ENCODE measurements at places on chromosomes 3 and 15.

GRCh38 chr3:23991683-23992628 lies 46.9 kb downstream of the NR1D2 start:
- DNase-seq = no peak

GRCh38 chr15:87943626-87944025 lies 312.9 kb downstream of the NTRK3 start:
- DNase-seq = no peak

DNA sequence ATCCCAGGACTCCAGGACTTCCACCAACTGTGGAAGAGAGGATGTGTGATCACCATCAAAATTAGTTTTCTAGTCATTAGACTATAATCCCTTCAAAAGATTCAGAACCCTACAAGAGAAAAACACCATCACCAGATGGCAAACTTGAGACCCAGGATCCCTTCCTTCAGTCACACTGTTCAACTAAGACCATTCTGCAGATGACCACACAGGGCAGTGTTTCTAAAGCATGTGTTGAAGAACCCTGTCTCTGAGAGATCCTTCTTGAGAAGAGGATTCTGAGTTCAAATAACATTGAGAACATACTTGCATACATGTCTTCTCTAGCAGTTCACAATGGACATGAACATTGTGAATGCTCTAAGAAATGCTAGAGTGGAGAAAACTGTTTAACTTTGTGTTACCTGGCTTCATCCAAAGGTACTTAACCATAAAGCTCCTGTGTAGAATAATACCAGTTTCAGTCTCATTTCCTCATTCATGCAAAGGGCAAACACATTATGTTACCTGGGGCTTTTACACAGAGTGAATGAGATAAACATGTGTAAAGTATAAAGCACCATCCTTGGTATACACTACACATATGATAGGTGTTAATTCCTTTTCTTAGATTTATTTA lies 2.4 kb upstream of the ADGRG7 start:
- no peak for DNase-seq

DNA sequence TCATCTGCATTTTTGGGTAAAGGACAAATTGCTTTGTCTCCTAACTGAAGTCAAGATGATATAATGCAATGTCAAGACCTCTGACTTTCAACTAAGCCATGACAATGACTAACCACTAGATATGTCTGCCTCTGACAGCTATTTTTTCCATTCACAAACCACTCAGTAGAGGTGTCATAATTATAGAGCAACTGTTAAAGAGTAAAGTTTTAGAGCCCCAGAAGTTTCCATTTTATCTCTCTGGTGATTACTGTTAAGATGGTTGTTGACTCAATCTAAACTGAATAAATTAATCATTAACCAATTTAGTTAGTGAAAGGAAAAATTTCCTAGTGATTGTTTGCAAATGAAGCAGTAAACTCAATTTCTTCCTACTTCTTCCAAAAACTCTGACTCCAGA lies 779.9 kb downstream of the GRM7 start:
- DNase-seq = no peak

- no peak for DNase-seq
Observed at GRCh38 chr3:89628856-89629670, 521.6 kb downstream of the EPHA3 start.

- DNase-seq = peak; percentile 32
Observed at GRCh38 chr3:142279965-142280590, 54.7 kb upstream of the GK5 start.

- DNase-seq = no peak
Observed at GRCh38 chr3:194129581-194130133, 6.3 kb upstream of the HES1 start.

GRCh38 chr3:149095487-149095886 lies 9.2 kb upstream of the HLTF start:
- no peak for DNase-seq

DNA sequence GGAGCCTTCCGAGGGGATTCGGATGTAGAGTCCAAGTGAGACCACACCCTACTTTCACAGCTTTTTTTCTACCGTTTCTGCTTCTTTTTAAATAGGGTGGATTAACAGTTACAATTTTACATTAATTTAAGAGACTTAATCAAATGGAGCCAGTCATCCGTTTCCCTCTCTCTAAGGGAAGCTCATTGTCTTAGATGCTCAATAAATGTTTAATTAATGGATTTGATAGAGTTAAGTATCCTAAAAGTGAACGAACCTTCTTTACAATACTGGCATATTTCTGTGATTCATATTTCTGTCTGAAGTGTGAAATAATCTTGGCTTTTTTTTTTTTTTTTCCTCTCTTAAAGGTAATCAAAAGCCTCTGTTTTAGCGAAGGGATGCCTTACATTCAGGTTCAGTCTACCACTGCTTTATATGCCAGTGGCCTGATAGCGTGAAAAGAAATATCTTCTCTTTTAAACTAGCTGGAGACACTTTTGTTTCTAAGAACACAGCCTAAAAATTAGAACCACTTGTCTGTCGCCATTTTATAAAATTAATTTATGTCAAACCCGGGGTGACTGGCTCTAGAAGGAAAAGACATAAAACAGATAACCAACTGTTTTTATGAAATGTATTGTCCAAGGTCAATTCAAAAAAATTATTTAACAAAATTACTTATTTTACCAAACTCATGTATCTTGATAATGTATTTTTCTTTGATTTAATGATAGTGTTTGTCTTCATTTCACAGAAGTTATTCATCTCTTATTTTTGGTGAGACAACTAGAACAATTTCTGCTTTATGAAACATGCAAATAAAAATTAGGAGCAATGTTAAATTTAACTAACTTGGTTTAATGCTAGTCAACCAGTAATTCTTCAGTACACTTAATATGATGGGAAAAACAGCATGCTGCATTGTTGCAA lies 2.5 kb upstream of the CTNNB1 start:
- DNase-seq = no peak

GRCh38 chr15:63027646-63028045 lies 14.9 kb upstream of the TPM1 start:
- no peak for DNase-seq

DNA sequence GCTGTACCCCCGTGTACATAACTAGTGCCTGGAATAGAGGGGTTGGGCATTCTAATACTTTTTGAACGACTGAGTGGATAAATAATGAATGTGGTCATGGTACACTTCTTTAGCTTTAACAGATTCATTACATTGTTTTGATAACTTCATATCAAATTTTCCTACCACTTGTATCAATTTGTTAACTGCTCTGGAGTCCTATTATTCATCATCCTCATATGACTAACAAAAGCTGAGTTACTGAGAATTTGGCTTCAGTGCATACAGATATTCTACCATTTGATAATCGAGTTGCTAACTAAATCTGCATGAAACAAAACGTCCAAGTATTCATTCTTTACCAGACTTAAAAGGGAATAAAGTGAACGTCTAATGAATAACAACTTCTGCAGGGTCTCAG lies 31.7 kb downstream of the FRMD5 start:
- DNase-seq = no peak

GRCh38 chr3:107850681-107851080 lies 240.2 kb downstream of the CD47 start:
- no peak for DNase-seq

DNA sequence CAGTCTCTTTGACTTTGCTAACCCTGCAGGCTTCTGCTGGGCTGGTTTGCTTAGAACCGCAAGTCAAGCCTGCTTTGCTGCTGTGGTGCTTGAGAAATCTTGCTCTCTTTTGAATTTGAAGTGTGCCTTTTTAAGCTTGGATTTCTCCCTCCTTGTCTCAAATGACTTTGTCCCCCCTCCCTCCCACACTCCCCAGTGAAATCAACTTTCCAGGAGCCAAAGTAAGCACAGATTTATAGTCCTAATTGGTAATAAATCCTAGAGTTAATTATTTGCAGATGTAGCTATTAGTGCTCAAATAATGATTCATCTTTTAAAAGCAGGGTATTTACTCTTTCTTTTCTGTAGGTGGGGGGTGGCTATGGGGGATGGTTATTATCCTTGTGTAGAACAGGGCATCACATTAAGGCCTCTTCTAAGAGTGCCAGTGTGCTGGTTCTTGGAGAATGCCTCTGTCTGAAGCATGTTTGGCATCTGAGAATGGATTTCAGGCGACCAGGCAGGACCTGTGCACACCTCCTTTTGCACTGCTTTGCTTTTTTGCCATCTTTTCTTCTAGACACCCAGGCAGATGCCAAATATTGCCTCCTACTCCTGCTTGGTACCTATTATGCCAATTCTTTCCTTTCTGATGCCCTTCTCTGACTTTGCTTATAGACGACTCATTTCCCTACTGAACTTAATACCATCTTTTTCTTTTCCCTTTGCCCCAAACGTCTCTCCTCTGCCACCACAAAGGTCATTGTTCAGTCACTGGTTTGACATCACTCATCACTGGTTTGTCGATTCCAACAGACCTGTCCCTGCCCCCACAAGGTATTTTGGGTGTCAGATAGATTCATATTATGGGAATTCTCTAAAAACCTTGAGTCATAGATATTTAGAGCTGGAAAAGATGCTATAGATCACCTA lies 50.7 kb downstream of the CLDN11 start:
- no peak for DNase-seq

DNA sequence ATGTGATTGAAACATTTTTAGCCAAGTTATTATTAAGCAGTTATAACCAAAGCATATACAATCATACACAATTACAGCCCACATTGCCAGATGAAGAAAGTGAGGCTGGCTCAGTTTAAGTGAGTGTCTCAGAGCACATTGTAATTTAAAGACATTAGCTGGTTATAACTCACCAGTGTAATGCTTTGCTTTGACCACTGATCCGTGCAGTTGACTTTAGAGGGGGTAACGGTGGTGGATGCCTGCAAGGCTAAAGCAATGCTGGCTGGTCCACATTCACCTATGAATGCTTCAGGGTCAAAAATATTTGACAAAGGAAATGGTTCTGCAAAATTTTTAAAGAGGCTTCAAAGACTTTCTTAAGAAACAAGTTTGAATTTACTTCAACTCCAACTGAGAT lies 1.2 kb downstream of the C3orf85 start:
- no peak for DNase-seq

GRCh38 chr3:104368760-104369159 lies 997.9 kb upstream of the ALCAM start:
- no peak for DNase-seq

- no peak for DNase-seq
Observed at GRCh38 chr3:158165141-158165655, 55.3 kb downstream of the RSRC1 start.

GRCh38 chr3:8765528-8765927 lies 3.9 kb downstream of the OXTR start:
- no peak for DNase-seq

DNA sequence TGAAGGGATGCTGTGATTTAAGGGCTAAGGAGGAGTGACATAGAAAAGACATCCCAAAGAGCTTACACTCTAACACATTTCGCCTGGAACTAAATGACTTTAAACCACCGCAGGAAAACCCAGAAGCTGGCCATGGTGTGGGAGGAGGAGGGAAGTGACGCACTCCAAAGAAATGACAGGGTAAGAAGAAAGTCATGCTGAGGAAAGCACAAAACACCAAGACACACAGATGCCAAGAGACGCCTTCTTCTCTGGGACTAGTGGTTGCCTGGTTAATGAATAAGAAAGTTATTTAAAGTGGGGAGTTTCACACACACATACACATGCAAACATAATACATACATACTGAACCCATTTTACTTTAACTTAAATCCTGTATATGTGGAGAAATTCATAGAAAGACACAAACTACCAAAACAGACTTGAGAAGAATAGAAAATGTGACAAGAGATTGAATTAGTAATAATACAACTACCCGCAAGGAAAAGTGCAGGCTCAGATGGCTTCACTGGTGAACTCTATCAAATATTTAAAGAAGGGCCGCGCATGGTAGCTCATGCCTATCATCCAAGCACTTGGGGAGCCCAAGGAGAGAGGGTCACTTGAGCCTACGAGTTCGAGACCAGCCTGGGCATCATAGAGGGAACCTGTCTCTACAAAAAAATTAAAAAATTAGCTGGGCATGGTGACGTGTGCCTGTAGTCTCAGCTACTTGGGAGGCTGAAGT lies 125.5 kb downstream of the NSMCE3 start:
- peak; percentile 8 for DNase-seq

DNA sequence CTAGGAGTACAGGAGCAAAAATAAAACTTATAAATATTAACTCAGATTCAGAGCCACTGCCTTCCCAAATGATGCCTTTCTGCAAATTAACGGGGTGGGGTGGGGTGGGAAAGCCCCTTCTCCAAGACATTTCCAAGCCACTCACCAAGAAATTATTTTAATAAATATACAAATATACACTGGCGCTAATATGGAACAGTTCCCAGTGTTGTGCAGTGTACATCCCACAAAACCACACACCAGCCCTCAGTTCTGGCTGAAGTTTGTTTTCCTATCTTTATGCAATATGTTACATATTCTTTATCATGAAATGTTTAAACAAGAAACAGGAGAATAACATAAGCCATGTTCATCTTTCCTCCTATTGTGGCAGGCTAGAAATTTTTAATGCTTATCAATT lies 53.0 kb upstream of the GYG1 start:
- DNase-seq = no peak

DNA sequence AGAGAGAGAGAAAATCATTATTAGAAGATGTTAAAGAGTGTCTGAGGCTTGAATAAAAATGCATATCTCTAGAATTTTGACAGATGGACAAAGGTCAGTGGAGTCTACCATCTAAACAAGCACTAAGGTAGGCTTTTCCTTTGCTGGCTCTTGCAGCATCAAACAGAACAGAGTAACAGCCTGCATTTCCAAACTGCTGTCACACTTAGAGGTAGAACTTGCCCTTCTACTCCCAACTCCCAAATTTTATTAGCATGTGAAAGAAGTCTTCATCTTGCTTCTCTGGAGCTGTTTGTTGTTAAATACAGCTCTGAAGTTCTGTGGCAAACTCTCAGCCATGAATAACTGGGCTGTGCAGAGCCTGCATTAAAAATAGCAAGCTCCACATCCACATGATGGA lies 4.1 kb upstream of the MB21D2 start:
- no peak for DNase-seq

DNA sequence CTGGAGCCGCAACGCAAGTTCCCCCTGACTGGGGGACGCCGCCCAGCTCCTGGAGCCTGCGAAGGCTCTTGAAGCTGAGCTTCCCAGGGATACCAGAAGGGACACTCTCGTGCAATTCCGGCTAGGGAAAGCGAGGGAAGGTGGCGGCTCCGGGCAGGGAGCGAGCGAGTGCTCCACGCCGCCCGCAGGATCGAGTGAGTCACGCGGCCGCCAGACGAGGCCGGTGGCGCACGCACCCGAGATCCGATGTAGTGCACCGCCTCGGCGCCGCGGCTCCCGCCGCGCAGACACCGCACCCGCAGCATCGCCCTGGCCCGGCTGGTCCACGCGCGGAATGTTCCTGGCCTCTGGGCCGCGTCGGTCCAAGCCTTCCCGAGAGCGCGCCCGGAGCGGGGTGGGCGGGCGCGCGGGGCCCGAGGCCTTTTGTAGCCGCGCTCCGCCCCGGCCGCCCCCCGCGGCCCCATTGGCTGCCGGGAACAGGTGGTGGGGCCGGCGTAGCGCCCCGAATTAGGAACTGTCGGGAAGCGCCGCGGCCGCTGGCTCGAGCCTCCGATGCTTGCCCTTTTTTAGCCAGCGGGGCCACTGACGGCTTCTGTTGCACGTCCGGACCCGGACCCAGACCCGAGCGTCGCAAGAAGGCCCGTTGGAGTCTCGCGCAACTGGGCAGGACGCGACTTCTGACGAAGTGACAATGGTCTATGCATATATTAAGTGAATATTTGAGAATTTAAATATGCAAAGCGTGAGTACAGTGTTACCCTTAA lies at the start of gene GATM:
Gene GATM (minus strand): TSS at position 396 of the 764 bp plus-strand sequence. CDS start 91 bp downstream, at position 305.
- peak; percentile 62 for DNase-seq
